ENCODE measurements at places on chromosomes 16 and 17. TPM values are rescaled to one million over a fixed set of nuclear protein-coding genes. Genes with fewer than 3 reads are reported as not detected.

- no peak for DNase-seq
Measured at GRCh38 chr16:31023627-31024226, 9.6 kb upstream of the STX4 start.

DNA sequence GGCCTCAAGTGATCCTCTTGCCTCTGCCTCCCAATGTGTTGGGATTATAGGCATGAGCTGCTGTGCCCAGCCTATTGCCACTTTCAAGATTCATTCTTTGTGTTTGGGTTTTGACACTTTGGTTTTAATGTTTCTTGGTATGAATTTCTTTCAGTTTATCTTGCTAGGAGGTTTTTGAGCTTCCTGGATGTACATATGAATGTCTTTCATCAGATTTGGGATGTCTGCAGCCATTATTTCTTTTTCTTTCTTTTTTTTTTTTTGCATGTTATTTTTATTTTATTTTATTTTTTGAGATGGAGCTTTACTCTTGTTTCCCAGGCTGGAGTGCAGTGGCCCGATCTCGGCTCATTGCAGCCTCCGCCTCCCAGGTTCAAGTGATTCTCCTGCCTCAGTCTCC is 18.5 kb downstream of the MRPL45 start:
- DNase-seq, result no peak

GRCh38 chr16:81715358-81716196 is 63.5 kb upstream of the PLCG2 start:
- peak; percentile 73 for DNase-seq

GRCh38 chr16:23232806-23233205 is 50.3 kb downstream of the SCNN1G start:
- DNase-seq, result no peak

GRCh38 chr16:50902457-50902856 is 160.6 kb downstream of the CYLD start:
- no peak for DNase-seq

GRCh38 chr16:84520725-84521496 is 16.5 kb upstream of the MEAK7 start:
- DNase-seq, result no peak

The ZFPM1 gene
- total RNA-seq, result 19.0 TPM

DNA sequence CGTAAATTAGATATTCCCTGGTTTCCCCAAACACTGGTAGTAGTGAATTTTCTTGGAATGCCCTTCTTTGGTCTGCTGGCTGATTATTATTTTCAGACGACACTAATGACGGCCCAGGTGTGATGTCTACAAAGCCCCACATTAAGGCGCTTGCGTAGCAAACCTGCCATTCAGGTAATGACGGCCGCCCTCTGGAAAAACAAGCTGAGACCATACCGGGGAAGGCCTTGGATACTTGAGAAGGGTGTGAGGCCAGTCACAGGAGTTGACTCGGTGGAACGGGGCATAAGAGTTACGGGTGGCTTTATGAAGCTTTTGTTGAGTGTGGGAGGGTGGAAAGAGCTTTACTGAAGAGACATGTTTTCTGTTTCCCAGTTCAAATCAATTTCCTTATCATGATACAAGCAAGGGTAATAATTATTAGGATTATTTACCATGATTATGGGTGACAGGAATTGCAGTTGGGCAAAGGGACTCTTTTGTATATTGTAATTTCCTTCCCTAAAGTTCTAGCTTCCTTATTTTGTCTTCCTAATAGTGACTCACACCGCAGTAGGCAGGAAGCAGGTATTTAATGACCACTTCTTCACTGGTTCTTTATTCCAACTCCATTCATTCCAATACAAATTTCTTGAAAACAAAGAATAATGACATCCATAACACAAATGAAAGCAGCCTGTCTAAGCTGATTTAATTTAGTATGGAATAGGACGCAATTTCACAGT is 24.8 kb downstream of the KRT23 start:
- no peak for DNase-seq

- no peak for DNase-seq
Measured at GRCh38 chr16:79628988-79629387, 28.5 kb upstream of the MAF start.

DNA sequence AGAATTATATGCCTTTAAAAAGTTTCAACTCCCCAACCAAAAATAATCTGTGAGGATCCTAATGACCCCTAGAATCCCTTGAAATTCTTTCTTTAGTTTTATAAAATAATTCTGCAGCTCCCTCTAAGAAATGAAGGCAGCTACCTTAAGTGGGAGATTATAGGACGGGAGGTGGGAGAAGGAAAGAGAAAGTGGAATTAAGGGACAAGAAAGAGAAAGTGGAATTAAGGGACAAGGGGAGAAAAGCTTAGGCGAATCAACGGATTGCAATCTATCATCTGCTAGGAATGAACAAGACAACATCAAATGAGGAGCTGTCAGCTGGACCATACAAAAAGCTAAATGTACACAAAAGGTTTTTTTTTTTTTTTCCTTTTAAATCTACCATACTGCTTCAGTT is 262.0 kb downstream of the ZFHX3 start:
- DNase-seq, result no peak

- DNase-seq, result peak; percentile 96
Measured at GRCh38 chr17:28598799-28599310, at the start of gene SPAG5. Gene SPAG5 (minus strand): TSS chr17:28599025. CDS start chr17:28598946, 79 bp downstream.

GRCh38 chr17:19370493-19370960 is 7.8 kb upstream of the MAPK7 start:
- DNase-seq, result no peak

DNA sequence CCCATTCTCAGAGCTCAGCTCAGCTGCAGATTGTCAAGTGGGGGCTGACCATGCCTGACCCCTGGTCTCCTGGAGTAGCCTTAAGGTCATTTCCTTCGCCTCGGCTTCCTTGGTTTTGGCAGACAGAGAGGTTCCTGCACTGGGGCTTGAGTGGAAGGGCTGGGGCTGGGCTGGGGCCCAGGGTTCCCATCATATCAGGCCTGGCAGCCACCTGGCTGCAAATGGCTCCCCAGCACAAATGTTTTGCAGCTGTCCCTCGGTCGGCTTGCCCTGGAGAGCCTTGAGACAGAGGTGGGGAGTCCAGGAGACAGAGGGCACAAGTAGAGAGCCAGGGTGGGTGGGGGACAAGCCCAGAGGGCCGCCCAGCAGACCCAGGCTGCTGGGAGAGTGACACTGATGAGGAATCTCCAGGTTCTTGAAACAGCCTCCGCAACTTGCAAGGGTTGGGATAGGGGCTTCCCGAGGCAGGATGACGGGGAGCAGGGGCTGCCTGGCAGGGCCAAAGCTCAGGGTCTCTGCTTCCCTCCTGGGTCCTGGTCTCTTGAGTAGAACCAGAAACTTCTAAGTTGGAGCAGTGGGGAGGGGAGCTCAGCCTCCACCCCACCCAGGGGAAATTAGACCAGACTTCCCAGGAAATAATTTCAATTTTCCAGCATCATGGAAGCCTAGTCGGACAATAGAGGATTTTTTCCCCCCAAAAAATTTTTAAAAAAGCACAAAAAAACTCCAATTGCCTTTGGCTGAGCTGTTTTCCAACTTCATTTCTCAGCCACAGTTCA is 19.3 kb downstream of the IGFBP4 start:
- DNase-seq, result no peak

- no peak for DNase-seq
Measured at GRCh38 chr16:89322321-89323119, 105.0 kb downstream of the ZNF778 start.

DNA sequence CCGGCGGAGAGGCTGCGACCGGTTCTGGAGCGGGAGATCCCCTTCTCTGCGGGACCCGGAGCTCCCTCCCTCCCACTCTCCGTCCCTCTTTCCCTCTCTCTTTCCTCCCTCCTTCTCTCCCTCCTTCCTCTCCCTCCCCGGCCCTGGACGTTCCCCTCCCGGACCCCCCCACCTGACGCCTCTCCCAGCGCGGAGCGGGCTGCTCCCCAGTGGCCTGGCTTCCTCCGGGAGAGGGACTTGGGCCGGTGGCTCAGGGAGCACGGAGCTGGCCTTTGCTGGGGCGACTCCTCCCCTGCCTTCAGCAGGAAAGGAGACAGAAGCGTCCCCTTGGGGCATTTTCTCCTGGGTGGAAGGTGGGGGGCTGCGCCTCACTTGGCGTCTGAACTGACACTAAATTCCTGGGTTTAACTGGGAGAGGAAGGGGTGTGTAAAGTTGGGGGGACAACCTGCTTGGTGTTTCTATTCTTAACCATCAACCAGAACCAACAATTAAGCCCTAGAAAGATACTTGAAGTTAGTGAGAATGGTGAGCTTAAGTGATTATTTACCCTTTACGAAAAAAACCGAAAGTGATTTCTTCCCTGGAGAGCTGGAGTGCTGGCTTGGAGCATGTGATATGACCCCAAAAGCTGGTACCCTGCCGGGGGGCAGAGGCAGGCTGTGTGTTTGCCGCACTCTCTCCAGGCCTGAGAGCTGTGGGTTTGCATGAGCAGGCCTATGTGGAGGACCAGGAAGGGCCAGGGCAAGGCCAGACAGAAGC is 775 bp downstream of the SPIRE2 start:
- no peak for DNase-seq

The RHBDF1 gene
- total RNA-seq, result not detected

GRCh38 chr17:77527409-77527808 is 386.6 kb downstream of the SEC14L1 start:
- no peak for DNase-seq

DNA sequence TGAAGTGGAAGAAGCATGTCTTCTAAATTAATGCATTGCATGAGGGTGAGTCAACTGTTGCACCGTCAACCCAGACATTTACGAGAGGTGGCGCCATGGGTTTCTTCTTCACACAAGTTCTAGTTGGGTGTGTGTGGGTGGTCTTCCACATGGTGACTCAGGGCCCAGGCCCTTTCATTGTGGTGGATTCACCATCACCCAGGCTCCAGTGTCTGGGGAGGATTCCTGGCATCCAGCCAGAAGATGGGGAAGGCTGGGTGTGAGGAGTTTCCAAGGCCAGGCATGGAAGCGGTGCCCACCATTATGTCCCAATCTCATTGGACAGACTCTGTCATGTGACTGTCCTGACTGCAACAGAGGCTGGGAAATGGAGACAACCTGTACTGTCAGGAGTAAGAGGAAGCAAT is 21.4 kb upstream of the JPH3 start:
- DNase-seq, result no peak

The HS3ST3A1 gene
- total RNA-seq, result 4.2 TPM

- no peak for DNase-seq
Measured at GRCh38 chr16:23908790-23909189, 73.0 kb downstream of the PRKCB start.

DNA sequence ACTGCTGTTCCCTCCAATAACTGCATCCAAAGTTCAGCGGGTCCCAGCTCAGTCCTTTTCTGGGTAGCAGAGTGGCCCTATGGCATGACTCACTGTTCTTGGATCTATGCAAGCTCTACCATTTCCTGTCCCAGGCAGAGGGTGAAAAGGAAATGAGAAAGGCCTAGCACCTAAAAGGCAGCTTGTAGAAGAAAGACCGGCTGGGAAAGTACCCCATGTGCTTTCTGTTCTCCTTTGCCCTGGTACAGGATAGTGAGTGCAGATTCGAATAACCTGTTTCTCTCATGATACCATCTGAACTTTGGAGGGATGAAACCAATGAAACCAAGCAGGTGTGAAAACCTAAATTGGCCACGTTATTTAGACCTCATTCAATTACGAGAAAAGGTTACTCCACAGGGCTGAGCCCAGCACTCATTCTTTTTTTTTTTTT is 12.7 kb upstream of the HASPIN start:
- DNase-seq, result peak; percentile 85

The PPP1R1B gene
- total RNA-seq, result not detected

The NXPH3 gene
- not detected for total RNA-seq

The UMOD gene
- not detected for total RNA-seq

DNA sequence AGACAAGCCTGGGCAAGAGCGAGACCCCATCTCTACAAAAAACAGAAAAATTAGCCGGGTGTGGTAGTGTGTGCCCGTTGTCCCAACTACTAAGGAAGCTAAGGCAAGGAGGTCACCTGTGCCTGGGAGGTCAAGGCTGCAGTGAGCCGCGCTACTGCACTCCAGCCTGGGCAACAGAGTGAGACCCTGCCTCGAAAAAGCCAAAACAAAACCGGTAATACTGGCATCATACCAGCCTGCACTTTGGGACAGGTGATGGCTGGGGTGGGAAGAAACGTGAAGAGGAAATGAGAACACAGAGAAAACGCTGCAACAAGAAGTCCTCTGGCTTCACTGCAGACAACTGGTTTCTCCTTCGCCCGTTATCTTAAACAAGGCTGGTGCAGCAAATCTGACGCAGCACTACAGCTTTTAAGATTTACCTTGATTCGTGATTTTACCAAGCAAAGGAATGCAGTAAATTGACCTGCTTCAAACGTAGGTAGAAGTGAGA is 725 bp upstream of the CASC3 start:
- DNase-seq, result no peak

- DNase-seq, result no peak
Measured at GRCh38 chr17:7590743-7591142, 849 bp upstream of the SOX15 start.

All from CD4-positive, alpha-beta memory T cell (primary cell).